ENCODE measurements at places on chromosomes 4 and X. TPM values are rescaled to one million over a fixed set of nuclear protein-coding genes. Genes with fewer than 3 reads are reported as not detected.

CYBB gene
- total RNA-seq: 2.1 TPM

F8 gene
- 1.6 TPM for total RNA-seq

UGT2B7 gene
- 25.5 TPM for total RNA-seq

LANCL3 gene
- total RNA-seq: 2.2 TPM

ART3 gene
- 1.7 TPM for total RNA-seq

FAM9C gene
- not detected for total RNA-seq

SLC25A31 gene
- not detected for total RNA-seq

GRCh38 chrX:114798907-114799306, 215.0 kb downstream of the HTR2C start:
- no peak for DNase-seq

DNA sequence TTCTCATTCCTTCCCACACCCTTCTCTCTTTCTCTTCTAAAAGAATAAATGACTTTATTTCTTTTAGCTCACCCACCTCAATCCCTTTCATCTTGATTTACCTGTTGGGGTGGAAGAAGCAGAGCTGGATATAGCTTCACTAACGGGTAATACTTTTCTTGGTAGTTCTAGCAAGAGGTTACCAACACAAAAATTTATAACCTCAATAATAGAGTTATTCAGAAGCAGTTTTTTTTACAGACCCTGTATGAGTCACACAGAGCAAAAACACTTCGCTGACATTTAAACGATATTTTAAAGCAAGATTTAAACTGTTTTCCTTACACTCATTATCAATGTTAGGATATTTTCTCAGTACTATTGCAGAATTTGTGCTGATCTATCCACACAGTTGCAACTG, 42.4 kb downstream of the CBLL2 start:
- no peak for DNase-seq

DNA sequence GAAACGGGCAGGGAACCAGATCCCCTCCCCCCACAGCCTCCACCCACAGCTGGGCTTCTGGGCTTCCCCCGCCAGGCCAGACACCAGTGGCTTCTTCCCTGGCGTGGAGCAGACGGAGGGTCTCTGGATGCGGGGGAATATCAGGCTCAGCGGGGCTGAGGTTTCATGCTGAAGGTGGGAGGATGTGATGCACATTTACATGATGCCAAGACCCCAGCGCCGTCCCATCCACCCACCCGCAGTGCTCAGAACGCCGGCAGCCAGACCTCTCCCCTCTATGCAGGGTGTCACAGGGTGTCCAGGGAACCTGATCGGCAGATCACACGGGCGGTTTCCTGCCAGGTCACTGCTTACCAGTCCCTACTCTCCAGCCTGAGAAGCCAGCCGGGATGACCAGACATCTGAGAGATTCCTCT, 12.8 kb upstream of the TNIP2 start:
- no peak for DNase-seq

DNA sequence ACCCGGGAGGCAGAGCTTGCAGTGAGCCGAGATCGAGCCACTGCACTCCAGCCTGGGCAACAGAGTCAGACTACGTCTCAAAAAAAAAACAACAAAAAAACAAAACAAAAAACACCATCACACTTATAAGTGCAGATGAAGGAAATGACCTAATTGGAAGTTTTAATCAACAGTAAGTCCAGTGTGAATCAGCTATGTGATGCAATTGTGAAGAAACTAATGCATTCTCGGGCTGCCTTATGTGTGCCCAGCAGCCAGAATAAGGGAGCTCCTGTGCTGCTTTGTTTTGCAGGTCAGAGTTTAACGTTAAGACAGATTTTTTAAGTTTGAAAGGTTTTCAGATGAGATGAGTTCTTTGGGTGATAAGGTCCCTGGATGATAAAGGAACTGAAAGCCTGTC, 10.8 kb downstream of the DAPP1 start:
- DNase-seq: no peak

GRCh38 chrX:135572436-135572835, 52.0 kb downstream of the INTS6L start:
- DNase-seq: no peak

DNA sequence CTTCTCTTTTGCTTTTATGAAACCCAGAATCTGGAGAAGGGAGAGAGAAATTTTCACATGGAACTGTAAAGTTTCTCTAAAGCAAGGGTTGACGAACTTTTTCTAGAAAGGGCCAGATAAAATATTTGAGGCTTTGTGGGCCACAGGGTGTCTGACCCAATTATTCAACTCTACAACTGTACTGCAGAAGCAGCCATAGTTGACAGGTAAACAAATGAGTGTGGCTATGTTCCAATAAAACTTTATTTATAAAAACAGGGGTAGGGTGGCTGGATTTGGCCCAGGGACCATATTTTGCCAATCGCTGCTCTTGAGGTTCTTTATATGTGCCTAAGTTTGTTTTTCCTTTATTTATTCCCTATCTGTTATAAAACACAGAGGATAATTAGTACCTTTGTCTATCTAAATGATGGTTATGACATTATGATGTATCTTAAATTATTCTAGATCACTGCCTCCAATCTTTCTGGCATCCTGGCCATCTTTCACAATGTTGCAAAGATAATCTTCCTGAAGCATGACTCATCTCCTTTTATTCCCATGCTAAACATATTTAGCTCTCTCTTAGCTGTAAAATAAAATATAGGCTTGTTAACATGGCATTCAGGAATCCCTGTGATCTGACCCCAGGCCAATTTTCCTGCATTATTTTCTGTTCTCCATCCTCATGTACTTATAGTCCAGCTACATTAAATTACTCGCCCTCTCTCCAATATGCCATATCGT, 106.8 kb upstream of the CBLL2 start:
- DNase-seq: no peak

DNA sequence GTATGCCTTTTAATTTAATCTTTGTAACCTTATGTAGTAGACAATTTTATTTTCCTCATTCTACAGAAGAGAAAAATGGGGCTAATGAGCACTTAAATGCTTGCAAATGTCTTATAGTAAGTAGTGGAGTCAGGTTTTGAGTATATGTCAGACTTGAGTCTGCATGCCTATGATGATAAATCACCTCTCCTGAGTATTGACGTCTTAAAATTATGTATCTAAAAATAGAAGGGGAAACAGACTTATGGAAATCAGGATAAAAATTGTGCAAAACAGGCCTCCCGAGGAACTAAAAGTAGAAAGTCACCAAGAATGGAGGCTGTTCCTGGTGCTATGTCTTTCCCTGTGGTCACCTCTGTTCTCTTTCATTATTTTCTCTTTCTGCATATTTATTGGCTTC, 92.7 kb downstream of the STIM2 start:
- no peak for DNase-seq

DNA sequence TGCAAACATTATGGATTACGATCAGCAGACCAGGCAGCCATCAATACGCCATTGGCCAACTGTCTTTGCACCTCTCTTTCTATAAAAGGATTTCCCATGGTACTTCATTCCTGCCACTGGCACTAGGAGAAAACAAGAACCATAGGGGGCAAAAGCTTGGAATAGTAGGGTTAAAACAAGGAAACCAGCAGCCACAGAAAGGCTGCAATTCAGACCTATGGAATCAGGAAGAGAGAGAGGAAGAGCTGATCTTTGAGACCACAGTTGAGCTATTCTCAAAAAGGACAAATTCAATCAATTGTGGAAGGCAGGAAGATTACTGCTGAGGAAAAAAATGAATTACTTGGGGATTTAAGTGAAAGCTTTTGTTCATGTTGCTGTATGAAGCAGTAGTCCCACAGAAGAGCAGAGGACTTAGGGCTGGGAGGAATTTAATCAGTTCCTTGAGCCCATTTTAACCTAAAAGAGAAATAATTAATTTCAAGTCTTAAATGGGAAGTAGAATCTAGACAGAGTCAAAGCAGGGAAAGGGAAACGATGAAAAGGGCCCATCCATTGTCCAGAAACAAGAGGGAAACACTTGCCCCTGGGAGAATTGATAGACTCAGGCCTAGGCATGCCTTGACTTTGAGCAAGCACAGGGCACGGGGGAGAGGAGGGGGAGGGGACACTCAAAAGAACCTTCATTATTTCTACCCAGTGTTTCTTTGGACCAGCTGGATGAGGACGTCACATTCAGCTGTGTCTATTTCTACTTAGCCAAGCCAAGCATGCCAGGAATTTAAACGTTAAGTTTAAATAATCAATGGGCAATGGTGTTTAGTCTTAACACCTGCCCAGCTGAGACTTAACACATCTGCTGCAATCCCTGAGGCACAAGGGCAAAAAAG, 50.7 kb downstream of the SCD5 start:
- no peak for DNase-seq
